ENCODE measurements at places on chromosomes 4 and X.

GRCh38 chrX:130771648-130772047 is 131.4 kb downstream of the ENOX2 start:
- DNase-seq: no peak

DNA sequence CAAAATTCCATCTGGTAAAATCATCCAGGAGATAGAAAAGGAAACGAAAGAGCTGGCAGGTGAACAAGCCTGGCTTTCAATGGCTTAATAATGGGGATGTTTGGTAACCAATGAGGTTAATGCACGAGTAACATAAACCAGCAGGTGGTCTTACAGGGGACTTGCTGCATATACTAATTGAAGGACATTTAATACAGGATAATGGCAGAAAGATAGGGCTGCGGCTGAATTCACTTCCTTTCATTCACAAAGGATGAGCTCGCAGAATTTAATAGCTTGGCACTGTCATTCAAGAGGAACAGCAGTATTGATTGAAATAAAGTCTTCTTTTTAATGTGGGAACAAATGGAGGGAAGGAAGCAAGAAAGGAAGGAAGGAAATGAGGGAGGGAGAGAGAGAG is 156.3 kb upstream of the RAI2 start:
- DNase-seq: no peak

DNA sequence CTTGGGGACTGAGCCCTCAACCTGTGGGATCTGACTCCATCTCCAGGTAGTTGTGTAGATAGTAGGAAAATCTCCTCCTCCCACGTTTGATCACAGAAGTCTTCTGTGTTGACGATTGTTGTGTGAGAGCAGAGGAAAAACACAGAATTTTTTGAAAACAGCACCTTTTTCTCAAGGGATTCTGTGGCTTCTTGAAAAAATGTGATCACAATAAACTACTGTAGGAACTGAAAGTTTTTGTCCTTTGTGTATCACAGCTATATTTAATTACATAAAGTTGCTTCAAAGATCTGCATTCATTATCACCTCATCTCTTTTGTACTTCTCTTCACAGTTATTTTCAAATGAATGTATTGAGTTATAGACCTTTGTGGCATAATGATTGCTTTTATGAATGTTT is 85.1 kb downstream of the AFF1 start:
- no peak for DNase-seq

- DNase-seq: no peak
These were observed 11.3 kb downstream of the LAMP2 start for GRCh38 chrX:120457766-120458180.

All from ovary (tissue), 10 donors.